ENCODE measurements at places on chromosomes 6 and 20.

- peaks cover 19% of the 10 kb centered on the region for H3K4me1 ChIP-seq
- H3K4me3 ChIP-seq, result no peak overlapping the region
- H3K27ac ChIP-seq, result no peak overlapping the region
- H3K36me3 ChIP-seq, result no peaks in the 10 kb centered on the region
- H3K27me3 ChIP-seq, result no peaks in the 10 kb centered on the region
Observed at GRCh38 chr20:57092112-57092899, 174.1 kb downstream of the BMP7 start.

DNA sequence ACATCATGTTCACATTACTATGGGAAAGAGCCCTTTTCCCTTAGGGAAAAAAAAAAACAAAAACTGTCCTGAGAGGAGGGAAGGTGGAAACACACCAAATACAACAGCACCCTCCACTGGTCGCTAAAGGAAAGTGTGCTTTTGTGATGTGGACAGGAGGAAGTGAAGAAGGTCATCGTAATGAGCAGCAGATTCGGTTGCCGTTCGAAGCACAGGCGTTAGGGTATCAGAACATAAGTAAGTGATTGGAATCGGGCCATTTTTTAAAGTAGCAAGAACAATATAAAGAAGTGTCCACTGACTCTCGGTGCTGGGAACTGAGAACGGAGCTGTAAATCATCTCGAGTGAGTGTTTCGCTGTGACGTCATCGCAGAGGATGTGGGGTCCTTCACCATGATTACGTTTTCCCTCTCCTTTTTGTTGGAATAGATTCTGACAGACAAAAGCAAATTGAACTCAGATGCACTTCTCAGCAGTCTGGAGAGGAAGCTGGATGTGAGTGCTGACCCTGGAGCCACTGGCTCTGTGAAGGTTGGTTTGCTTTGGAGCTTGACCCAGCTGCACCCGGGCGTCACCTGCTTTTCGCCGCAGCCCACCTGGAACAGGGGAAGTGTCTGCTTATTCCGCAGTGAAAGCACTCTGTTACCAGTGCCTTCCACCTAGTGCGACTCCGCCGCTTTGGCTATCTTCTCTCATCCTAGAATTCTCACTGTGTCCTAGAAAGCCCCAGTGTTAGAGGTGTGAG, 203.6 kb upstream of the GMDS start:
- peak overlapping the region; percentile 47 for H3K27ac ChIP-seq
- peaks cover 7% of the 10 kb centered on the region for H3K4me1 ChIP-seq
- H3K36me3 ChIP-seq, result no peaks in the 10 kb centered on the region
- no peak overlapping the region for H3K4me3 ChIP-seq

- H3K27me3 ChIP-seq, result peaks cover 4% of the 10 kb centered on the region
- H3K36me3 ChIP-seq, result no peaks in the 10 kb centered on the region
- H3K4me1 ChIP-seq, result no peaks in the 10 kb centered on the region
- no peak overlapping the region for H3K4me3 ChIP-seq
- DNase-seq, result no peak
Observed at GRCh38 chr6:32581315-32582095, 8.1 kb downstream of the HLA-DRB1 start.

DNA sequence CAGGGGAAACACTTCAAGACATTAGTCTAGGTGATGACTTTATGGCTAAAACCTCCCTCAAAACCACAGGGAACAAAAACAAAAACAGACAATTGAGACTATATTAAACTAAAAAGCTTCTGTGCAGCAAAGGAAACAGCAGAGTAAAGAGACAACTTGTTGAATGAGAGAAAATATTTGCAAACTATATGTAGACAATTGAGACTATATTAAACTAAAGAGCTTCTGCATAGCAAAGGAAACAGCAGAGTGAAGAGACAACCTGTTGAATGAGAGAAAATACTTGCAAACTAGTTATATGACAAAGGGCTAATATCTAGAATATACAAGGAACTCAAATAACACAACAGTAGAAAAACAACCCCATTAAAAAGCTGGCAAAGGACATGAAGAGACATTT, 136.4 kb downstream of the IBTK start:
- H3K27me3 ChIP-seq, result no peaks in the 10 kb centered on the region
- H3K4me3 ChIP-seq, result no peak overlapping the region
- no peaks in the 10 kb centered on the region for H3K4me1 ChIP-seq
- H3K36me3 ChIP-seq, result no peaks in the 10 kb centered on the region
- DNase-seq, result no peak

DNA sequence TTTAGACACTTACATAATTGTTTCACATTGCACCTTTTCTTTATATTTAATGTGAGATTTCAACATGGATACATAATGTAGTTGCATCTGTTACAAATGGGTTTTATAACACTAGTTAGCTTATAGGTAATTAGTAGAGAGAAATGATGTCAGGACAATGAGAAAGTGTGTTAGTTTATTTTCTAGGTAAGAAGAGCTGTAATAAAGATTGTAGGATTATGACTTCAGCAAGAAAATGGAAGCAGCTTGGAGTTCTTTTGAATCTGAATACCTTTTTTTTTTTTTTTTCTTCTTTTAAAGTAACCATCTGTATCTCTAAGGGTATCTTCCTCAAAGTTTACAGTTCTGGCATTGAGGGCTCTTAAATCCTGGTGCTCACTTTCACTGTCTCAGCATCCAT, 35.3 kb downstream of the CD2AP start:
- no peaks in the 10 kb centered on the region for H3K27me3 ChIP-seq
- DNase-seq, result no peak
- H3K4me3 ChIP-seq, result no peak overlapping the region
- no peaks in the 10 kb centered on the region for H3K36me3 ChIP-seq
